ENCODE measurements at places on chromosomes 7 and 10. TPM values are rescaled to one million over a fixed set of nuclear protein-coding genes. Genes with fewer than 3 reads are reported as not detected.

Gene FOXI2
- total RNA-seq: not detected

Gene ADAMTS14
- total RNA-seq: not detected

Gene SLC13A1
- not detected for total RNA-seq

DNA sequence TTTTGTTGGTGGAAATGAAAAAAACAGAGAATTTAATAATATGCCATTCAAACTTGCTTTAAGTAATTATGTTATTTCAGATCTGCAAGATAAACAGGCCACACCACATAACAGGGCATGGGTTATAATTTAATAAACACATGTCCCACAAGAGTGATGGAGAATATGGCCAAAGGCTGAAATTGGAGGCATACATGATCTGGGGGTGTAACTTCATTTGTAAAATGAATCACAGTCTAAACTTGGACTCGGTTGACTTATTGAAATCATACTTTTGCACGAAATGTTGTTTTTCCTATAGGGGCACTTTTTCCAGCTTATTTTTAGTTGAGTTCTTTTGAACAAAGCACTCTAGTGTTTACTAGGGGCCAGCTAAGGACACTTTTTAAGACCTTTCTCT, 151.6 kb downstream of the TMEM26 start:
- no peaks in the 10 kb centered on the region for H3K27me3 ChIP-seq
- no peak overlapping the region for H3K4me3 ChIP-seq
- no peak overlapping the region for H3K27ac ChIP-seq
- no peaks in the 10 kb centered on the region for H3K4me1 ChIP-seq
- no peaks in the 10 kb centered on the region for H3K36me3 ChIP-seq
- DNase-seq: no peak

DNA sequence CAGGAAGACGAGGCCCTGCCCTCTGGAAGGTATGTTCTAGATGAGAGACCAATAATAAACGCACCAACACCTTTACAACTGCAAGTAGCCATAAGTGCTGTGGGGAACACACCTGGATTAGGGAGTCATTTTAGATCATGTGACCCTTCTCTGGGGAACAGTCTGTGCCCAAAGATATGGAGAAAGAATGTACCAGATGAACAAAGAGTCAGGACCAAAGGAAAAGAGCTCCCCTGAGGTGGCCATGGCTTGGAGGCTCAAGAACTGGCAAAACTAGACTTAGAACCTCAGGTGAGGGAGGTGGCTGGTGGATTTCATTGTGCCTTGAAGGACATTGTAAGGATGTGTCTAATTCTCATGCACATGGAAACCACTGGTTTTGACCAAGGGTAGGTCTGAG, 10.3 kb upstream of the EN2 start:
- H3K36me3 ChIP-seq: no peaks in the 10 kb centered on the region
- H3K27me3 ChIP-seq: peaks cover 46% of the 10 kb centered on the region
- H3K4me3 ChIP-seq: no peak overlapping the region
- H3K4me1 ChIP-seq: peaks cover 4% of the 10 kb centered on the region

DNA sequence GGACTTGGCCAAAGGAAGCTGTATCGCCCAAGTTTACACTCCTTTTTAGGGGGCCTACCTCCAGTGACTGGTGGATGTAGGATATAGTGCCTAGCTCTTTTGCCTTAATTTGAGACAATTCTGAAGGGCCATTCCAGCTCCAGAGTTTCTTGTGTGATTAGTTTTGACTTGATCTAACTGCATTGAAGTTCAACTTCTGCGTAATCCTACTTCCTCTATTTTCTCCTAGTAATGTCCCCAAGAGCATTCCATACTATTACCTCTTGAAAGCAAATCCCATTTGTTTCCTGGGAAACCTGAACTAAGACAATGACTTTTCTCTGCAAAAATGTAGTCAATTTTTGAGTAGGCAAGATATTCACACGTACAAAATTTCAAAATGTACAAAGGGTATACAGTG, 4.7 kb upstream of the H2AZ2 start:
- no peaks in the 10 kb centered on the region for H3K4me1 ChIP-seq
- no peak overlapping the region for H3K27ac ChIP-seq

DNA sequence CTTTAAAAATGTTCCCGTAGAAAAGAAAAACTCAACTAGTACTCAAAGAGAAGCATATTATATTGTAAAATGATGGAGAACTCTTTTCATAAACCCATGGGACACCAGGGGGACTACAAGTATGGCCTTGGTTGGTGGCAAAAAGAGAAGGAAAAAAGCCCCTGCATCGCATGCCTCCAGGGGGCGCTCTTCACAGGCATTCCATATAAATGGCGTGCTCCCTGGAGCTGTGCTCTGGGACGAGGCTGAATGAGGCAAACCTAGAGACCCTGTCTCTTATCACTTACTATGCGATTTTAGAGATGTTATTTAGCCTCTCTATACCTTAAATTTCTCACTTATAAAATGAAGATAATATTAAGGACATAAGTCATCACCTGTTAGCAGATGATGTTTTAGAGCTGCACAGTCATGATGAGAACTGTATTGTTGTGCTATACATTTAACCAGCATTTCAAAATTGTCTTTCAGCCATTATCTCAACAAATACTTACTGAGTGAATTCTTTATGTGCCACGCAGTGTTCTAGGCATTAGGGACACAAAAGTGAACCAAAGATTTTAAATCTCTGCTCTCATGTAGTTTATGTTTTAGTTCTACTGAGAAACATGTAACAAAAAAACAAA, 105.8 kb downstream of the ARHGAP21 start:
- peak; percentile 37 for DNase-seq
- no peaks in the 10 kb centered on the region for H3K27me3 ChIP-seq
- no peaks in the 10 kb centered on the region for H3K36me3 ChIP-seq
- H3K27ac ChIP-seq: peak overlapping the region; percentile 2
- H3K4me3 ChIP-seq: no peak overlapping the region

GRCh38 chr10:70510904-70511303, 32.3 kb downstream of the PALD1 start:
- H3K27ac ChIP-seq: no peak overlapping the region
- DNase-seq: no peak
- peaks cover 18% of the 10 kb centered on the region for H3K4me1 ChIP-seq
- no peaks in the 10 kb centered on the region for H3K36me3 ChIP-seq
- no peak overlapping the region for H3K4me3 ChIP-seq

DNA sequence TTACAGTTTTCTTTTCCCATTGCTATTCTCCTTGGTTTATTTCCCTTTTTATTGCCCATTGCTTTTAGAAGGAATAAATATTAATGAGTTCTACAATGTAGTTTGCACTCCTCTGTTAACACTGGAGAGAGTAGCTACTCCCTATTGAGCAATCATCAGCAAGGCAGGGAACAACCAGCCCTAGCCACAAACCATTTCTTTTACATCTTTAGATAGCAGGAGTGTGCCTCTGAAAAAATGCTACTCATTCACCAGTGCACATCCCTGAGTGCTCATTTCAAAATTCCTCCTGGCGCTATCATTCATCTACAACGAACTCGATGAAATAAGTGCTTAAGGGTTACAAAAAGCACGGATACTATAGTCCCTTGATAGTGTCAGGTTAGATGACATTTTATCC, 252.9 kb downstream of the THSD7A start:
- H3K4me1 ChIP-seq: no peaks in the 10 kb centered on the region
- no peaks in the 10 kb centered on the region for H3K27me3 ChIP-seq
- DNase-seq: no peak
- H3K4me3 ChIP-seq: no peak overlapping the region

DNA sequence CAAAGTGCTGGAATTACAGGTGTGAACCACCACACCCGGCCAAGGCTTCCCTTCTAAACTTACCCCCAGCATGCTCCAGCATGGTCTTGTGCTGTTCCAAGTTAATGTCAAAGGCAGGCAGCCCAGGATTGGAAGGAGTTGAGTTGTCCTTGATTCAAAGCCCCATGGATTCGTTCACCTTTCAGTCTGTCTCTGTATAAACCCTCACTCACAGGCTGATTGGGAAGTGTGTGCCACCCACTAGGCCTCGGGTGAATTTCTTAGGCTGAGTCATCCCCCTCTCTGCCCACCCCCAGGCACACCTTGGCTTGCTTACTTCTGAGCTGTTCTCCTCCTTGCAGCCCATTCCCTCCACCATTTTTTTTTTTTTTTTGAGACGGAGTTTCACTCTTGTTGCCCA, 13.3 kb upstream of the PRDX3 start:
- no peak overlapping the region for H3K4me3 ChIP-seq
- no peak for DNase-seq
- H3K36me3 ChIP-seq: no peaks in the 10 kb centered on the region

DNA sequence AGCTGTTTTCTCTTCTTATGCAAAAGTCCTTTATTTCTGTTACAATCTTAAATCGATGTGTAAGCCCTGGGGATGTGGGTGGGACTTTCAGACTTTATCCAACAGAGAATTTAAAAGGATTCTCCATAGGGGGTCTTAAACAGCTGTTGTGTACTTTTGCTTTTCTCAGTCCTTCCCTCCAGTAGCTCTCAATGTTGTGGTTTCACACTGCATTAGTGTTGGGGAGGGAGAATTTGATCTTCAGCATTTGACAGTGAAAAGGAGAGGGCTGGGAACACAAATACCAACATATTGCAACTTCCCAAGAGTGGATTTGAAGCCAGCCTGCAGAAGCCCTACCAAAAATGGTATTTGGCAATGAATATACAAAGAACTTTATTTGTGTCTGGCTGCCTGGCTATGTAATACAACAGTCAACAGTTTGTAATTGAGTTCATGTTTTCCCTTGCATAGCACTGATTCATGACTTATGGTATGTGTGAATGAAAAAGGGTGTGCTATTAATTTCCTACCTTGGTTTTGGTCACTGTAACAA, 80.1 kb upstream of the CAPZA2 start:
- peaks cover 18% of the 10 kb centered on the region for H3K4me1 ChIP-seq
- no peaks in the 10 kb centered on the region for H3K36me3 ChIP-seq
- no peak overlapping the region for H3K4me3 ChIP-seq
- no peaks in the 10 kb centered on the region for H3K27me3 ChIP-seq
- no peak for DNase-seq

DNA sequence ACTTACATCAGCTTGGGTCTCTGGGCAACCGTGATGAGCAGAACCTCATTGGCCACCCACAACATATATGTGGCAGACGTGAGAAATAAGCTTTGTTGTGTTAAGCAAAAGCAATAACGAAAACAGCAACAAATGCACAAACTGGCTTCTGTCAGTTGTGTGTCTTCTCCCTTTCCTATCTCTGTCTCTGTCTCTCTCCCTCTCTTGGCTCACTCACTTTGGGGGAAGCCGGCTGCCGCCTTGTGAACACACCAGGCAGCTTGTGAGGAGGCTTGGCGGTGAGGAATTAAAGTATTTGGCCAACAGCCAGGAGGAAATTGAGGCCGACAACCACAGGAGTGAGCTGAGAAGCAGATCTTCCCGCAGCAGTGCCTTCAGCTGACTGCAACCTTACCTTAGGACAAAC, 21.9 kb upstream of the CDCA7L start:
- no peaks in the 10 kb centered on the region for H3K36me3 ChIP-seq
- no peak overlapping the region for H3K27ac ChIP-seq
- no peaks in the 10 kb centered on the region for H3K4me1 ChIP-seq
- no peak overlapping the region for H3K4me3 ChIP-seq

Measured in thyroid gland (tissue), 4 donors.